ENCODE measurements at places on chromosomes 6 and 20.

DNA sequence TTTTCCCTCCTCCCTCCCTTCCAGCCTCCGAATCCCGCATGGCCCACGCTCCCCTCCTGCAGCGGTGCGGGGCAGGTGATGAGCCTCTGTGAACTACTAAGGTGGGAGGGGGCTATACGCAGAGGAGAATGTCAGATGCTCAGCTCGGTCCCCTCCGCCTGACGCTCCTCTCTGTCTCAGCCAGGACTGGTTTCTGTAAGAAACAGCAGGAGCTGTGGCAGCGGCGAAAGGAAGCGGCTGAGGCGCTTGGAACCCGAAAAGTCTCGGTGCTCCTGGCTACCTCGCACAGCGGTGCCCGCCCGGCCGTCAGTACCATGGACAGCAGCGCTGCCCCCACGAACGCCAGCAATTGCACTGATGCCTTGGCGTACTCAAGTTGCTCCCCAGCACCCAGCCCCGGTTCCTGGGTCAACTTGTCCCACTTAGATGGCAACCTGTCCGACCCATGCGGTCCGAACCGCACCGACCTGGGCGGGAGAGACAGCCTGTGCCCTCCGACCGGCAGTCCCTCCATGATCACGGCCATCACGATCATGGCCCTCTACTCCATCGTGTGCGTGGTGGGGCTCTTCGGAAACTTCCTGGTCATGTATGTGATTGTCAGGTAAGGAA, at the start of gene OPRM1:
Gene OPRM1, plus strand, starts transcription at position 10 of the 612 bp plus-strand sequence. Its CDS starts 305 bp downstream, at position 315.
- DNase-seq, result no peak

DNA sequence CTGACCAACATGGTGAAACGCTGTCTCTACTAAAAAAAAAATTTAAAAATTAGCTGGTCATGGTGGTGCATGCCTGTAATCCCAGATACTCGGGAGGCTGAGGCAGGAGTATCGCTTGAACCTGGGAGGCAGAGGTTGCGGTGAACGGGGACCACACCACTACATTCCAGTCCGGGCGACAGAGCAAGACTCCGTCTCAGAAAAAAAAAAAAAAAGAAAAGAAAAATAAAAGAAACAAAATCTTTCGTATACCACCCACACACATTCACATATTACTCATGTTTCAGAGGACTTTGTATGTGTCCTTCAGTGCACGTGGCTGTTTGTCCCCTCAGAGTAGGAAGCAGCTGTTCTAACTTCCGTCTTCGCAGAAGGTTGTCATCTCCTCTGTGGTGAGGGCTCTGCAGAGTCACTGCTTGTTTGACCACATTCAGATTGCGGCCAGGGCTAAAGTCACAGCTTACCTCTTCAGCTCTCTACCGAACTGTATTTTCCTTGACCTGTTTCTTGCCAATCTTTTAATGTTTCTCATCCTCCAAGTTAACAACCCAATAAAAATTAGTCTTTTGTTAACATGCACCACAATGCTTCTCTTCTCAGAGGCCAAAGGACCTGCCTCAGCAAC, 36.6 kb upstream of the HIVEP1 start:
- DNase-seq, result no peak

DNA sequence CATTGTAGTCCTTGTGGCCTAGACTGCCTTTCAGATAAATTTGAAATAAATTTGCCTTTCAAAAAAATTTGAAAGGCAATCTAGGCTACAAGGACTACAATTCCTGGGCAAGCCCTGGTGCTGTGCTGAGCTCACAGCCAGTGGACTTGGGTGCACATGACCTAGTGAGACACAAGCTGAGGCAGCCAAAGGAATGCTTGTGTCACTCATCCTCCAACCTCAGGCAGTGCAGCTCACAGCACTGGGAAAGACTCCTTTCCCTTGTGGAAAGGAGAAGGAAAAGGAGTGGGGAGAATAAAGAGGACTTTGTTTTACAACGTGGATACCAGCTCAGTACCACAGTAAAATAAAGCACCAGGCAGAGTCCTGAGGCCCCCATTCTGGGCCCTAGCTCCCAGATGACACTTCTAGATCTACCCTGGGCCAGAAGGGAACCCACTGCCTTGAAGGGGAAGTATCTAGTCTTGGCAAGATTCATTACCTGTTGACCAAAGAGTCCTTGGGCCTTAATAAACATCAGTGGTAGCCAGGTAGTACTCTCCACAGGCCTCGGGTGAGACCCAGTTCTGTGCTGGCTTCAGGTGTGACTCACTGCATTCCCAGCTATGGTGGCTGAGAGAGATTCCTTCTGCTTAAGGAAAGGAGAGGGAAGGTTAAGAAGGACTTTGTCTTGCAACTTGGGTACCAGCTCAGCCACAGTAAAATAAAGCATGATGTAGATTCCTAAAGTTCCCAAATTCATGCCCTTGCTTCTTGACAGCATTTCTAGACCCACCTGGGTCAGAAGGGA, 659.7 kb upstream of the FLRT3 start:
- DNase-seq, result no peak

- DNase-seq, result no peak
Observed at GRCh38 chr6:4021854-4022695, 56.9 kb downstream of the FAM217A start.

DNA sequence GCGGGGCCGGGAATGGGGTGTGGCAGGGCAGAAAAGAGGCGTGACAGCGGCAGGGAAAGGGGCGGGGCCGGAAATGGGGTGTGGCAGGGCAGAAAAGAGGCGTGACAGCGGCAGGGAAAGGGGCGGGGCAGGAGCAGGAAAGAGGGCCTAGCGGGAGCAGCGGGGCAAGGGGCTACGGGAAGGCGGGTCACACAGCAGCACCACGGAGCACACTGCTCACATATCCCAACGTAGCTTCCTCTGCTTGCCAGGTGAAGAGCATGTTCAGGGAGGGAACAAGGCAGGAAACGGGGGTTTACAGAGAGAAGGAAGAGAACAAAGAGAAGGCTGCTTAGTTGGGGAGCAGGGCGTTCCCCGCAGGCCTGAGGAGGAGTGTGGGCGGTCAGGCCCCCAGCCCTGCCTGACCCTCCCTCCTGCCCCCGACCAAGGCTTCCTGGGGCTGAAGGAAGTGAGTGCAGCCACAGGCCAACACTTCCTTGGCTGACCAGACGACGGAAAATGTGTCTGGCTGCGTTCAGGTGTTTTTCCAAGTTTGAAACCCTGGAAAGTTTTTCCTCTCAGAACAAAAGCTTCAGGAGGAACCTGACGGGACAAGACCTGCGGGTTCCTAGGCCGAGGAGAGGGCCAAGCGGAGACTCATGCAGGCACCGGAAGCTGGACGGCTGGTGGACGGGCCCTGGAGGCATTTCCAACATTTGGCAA, 13.8 kb downstream of the UCKL1 start:
- DNase-seq, result no peak

- DNase-seq, result no peak
Observed at GRCh38 chr6:130776287-130776925, 50.8 kb upstream of the SMLR1 start.

- DNase-seq, result no peak
Observed at GRCh38 chr6:106773996-106774629, 144.7 kb downstream of the QRSL1 start.

GRCh38 chr6:82072121-82072521, 175.4 kb downstream of the IBTK start:
- DNase-seq, result no peak

- DNase-seq, result no peak
Observed at GRCh38 chr6:154617175-154617574, 106.7 kb upstream of the CNKSR3 start.

All from effector memory CD4-positive, alpha-beta T cell (primary cell).